ENCODE measurements at places on chromosomes 13 and 19.
A peak's percentile ranks its signal among the peaks of the same experiment; 100 is the strongest.

DNA sequence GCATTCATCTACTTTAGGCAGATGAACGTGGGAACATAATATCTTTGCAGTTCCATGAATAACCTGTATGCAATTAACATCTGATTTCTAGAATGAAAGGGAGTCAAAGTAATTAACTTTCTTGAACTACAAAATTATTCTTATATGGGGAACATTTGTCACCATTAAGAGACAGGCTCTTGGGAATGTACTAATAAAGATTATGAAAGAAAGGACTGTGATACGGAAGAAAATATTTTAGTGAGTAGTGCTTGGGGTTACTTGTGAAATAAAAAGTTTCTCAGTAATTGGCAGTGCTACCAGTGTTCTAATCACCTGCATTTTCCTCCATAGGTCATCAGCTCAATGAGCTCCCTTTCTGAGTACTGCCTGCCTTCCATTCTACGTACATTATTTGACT lies 85.4 kb downstream of the FRY start:
- no peaks in the 10 kb centered on the region for H3K27me3 ChIP-seq
- no peaks in the 10 kb centered on the region for H3K4me1 ChIP-seq
- H3K4me3 ChIP-seq = no peak overlapping the region
- no peaks in the 10 kb centered on the region for H3K36me3 ChIP-seq
- no peak overlapping the region for H3K27ac ChIP-seq

DNA sequence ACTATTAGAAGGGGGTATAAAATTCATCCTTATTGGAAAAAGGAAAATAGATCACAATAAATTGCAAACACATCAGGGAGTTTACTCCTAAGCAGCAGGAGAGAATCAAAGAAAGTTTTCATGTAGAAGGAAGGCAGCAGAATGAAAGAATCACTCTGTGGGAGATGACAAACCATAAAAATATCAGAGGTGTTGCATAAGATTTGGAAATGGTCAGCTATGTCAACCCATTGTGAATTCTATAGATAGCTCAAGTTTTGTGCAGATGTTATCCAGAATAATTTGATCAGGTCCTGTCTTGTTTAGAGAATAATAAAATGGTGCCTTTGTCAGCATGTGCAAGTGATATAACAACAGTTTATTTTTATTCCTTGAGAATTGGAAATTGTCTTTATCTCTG lies 622.4 kb downstream of the DCT start:
- no peaks in the 10 kb centered on the region for H3K4me1 ChIP-seq
- no peak overlapping the region for H3K4me3 ChIP-seq
- no peak overlapping the region for H3K27ac ChIP-seq
- H3K27me3 ChIP-seq = no peaks in the 10 kb centered on the region
- no peaks in the 10 kb centered on the region for H3K36me3 ChIP-seq

DNA sequence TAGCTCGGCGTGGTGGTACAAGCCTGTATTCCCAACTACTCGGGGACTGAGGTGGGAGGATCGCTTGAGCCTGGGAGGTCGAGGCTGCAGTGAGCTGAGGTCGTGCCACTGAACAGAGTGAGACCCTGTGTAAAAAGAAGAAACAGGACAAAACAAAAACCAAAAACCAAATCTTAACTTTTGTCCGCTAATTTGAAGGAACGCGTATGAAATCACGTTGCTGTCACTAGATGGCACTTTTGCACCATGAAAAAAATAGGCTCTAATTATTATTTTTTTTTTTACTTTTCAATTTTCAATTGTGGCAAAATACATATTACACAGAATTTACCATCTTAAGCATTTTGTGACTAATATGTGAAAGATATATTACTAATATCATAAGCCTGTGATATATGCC lies 17.6 kb upstream of the ZNF835 start:
- H3K27me3 ChIP-seq = no peaks in the 10 kb centered on the region
- H3K4me1 ChIP-seq = no peaks in the 10 kb centered on the region
- no peaks in the 10 kb centered on the region for H3K36me3 ChIP-seq

DNA sequence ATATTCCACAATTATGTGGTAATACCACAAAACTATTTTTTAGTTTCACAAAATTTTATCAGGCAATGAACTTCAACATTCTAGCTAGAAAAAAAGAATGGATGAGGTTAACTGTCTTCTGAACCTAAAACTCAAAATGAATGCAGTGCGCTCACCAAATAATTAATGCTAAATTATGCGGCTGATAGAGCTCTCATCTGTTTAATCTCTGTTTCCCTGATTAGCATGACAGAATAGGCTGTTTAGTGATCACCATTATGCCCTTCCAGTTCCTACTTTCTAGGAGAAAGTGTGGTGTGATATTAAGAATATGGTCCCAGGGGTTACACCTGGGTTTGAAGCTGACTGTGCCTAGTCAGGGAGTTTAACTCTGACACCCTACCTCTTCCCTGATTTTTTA lies 42.8 kb upstream of the POSTN start:
- no peak for DNase-seq
- no peaks in the 10 kb centered on the region for H3K36me3 ChIP-seq
- no peaks in the 10 kb centered on the region for H3K27me3 ChIP-seq
- no peaks in the 10 kb centered on the region for H3K4me1 ChIP-seq
- H3K4me3 ChIP-seq = no peak overlapping the region

DNA sequence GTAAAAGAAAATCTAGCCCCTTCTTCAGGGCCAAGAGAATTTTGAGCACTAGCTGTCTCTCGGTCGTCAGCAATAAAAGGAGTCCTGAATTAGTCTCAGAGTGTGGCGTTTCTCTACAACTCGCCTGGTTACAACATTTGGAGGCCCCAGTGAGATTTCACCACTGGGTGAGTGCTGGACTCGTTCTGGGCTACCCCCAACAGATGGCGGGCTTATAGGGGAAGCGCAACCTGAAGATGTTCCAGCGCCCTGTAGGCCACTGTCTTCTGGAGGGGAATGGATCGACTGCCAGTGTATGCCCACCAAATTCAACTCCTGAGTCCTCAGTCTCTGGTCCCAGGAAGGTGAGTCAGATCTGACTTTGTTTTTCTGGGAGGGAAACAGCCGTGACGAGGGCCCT lies 11.7 kb upstream of the ZNF181 start:
- no peaks in the 10 kb centered on the region for H3K4me1 ChIP-seq
- H3K4me3 ChIP-seq = no peak overlapping the region
- H3K36me3 ChIP-seq = no peaks in the 10 kb centered on the region
- no peak for DNase-seq
- no peaks in the 10 kb centered on the region for H3K27me3 ChIP-seq

- no peaks in the 10 kb centered on the region for H3K27me3 ChIP-seq
- DNase-seq = no peak
- peaks cover 39% of the 10 kb centered on the region for H3K36me3 ChIP-seq
- peaks cover 57% of the 10 kb centered on the region for H3K4me1 ChIP-seq
Observed at GRCh38 chr19:14559916-14560775, 11.7 kb downstream of the NDUFB7 start.

- no peak overlapping the region for H3K27ac ChIP-seq
- no peaks in the 10 kb centered on the region for H3K36me3 ChIP-seq
- H3K4me3 ChIP-seq = no peak overlapping the region
- no peaks in the 10 kb centered on the region for H3K27me3 ChIP-seq
- H3K4me1 ChIP-seq = no peaks in the 10 kb centered on the region
Observed at GRCh38 chr13:73781384-73781783, 352.8 kb downstream of the KLF12 start.

GRCh38 chr13:88074794-88075510 lies 403.8 kb downstream of the SLITRK5 start:
- no peak for DNase-seq
- H3K4me1 ChIP-seq = no peaks in the 10 kb centered on the region
- H3K27ac ChIP-seq = no peak overlapping the region
- no peaks in the 10 kb centered on the region for H3K27me3 ChIP-seq

DNA sequence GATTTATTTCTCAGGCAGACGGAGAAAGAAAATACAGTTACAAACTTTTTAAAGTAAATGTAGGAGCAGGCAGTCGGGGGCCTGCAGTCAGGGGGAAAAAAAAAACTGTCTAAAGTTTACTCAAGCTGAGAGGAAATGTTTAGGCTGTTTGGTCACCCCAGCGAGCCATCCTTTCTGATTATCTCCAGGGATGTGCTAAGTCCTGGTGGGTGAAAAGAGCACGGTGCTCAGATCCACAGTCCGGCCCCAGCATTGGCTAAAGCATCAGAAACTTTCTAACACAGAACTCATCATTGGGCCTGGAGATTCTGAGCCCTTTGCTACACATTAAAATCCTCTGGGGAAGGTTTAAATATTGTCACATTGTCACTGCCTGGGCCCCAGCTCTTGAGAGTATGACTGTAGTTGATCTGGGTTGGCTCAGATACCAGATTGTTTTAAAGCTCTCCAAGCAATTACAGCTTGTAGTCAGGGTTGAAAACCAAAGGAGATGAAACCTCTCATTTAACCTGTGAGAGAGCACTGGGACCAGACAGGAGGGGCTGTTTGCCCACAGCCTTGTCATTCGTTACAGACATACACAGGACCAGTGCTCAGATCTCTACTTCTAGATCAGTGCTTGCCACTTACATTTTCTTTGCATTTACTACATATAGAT lies 131.1 kb upstream of the HTR2A start:
- no peak overlapping the region for H3K4me3 ChIP-seq
- H3K27ac ChIP-seq = no peak overlapping the region
- H3K27me3 ChIP-seq = no peaks in the 10 kb centered on the region

GRCh38 chr19:15675560-15675959 lies 2.7 kb downstream of the CYP4F12 start:
- peaks cover 24% of the 10 kb centered on the region for H3K36me3 ChIP-seq
- H3K4me1 ChIP-seq = peaks cover 7% of the 10 kb centered on the region
- no peak overlapping the region for H3K4me3 ChIP-seq
- no peak for DNase-seq

DNA sequence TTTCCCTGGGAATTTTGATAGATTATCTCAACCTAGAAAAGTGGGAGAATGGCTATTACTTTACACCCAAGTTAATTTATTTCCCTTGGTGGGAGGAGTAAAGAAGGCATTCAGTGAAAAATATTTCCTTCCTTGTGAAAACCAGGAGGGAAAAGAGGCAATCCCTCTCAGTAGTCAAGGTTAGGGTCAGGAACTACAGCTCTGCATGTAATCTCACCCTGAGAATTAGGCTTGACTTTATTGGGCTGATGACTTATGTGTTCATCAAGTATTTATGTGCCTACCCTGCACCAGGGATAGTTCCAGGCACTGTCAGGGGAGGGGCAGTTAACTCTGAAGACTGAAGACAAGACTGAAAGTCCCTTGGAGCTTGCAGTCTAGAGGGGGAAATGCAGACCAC lies 281.8 kb downstream of the DLEU7 start:
- no peaks in the 10 kb centered on the region for H3K27me3 ChIP-seq
- H3K4me3 ChIP-seq = no peak overlapping the region
- no peak overlapping the region for H3K27ac ChIP-seq

DNA sequence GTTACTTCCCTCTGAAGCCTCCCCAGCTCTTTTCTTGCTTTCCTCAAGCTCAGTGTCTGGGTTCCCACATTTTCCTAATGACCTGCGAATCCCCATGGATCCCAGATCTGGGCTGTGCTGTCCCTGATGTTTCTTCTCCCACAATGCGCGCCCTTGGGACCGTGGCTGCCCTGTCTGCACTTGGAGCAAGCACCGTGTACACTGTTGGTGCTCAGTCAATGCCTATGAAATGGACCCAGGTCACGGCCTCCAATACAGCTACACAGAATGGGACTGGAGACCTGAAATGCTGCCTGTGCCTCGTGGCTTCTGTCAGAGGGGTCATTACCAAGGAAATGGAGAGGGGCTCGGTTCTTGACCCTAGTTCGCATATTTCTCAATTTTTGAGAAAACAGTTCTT lies 160.1 kb upstream of the SOX1 start:
- H3K4me3 ChIP-seq = no peak overlapping the region
- H3K36me3 ChIP-seq = no peaks in the 10 kb centered on the region
- H3K27ac ChIP-seq = no peak overlapping the region
- no peaks in the 10 kb centered on the region for H3K27me3 ChIP-seq
- no peak for DNase-seq
- H3K4me1 ChIP-seq = no peaks in the 10 kb centered on the region

- no peaks in the 10 kb centered on the region for H3K36me3 ChIP-seq
- H3K27me3 ChIP-seq = no peaks in the 10 kb centered on the region
- H3K4me3 ChIP-seq = no peak overlapping the region
- DNase-seq = no peak
Observed at GRCh38 chr19:447816-448560, 12.8 kb downstream of the SHC2 start.

DNA sequence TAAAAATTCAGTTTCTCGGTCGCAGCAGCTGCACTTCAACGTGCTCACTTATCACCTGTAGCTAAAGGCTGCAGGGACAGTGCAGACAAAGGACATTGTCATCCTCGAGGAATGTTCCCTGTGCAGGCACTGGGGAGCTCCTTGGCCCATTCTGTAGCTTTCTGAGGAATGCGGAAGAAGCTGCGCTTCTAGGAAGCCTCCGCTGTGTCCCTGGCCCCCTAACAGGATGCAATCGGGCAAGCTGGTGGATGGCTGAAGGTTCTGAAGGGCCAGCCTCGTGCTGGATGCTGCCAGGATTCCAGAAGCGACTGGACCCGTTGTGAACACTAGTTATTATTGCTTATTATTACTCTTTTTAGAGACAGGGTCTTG lies 8.1 kb downstream of the ANO8 start:
- H3K27ac ChIP-seq = no peak overlapping the region
- peaks cover 36% of the 10 kb centered on the region for H3K36me3 ChIP-seq
- peaks cover 27% of the 10 kb centered on the region for H3K4me1 ChIP-seq

DNA sequence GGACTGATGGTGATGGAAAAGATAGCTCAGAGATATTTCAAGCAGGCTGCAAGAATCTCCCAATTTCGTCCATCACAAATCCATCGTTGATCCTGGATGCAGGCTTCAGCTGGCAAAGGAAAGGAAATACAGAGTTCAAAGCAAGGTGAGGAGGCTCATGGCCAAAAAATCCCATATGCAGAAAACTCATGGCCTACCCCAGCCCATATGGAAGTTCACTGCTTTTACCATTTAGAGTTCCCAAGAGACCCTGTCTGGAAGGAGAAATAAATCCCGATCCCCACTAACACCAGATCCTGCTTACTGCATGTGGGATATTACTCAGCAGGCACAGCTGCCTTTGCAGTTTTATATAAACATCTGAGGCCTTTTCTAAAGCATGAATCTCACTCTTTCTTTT lies 412.9 kb upstream of the SPRY2 start:
- H3K27ac ChIP-seq = no peak overlapping the region
- H3K36me3 ChIP-seq = no peaks in the 10 kb centered on the region
- no peaks in the 10 kb centered on the region for H3K27me3 ChIP-seq
- H3K4me3 ChIP-seq = no peak overlapping the region
- DNase-seq = no peak

GRCh38 chr13:61728471-61728870 lies 312.8 kb upstream of the PCDH20 start:
- no peak overlapping the region for H3K27ac ChIP-seq
- no peaks in the 10 kb centered on the region for H3K27me3 ChIP-seq
- DNase-seq = no peak
- no peaks in the 10 kb centered on the region for H3K36me3 ChIP-seq
- no peaks in the 10 kb centered on the region for H3K4me1 ChIP-seq
- no peak overlapping the region for H3K4me3 ChIP-seq

- no peak for DNase-seq
- no peak overlapping the region for H3K4me3 ChIP-seq
- H3K4me1 ChIP-seq = no peaks in the 10 kb centered on the region
- no peaks in the 10 kb centered on the region for H3K27me3 ChIP-seq
- H3K27ac ChIP-seq = no peak overlapping the region
Observed at GRCh38 chr13:42350141-42350540, 78.2 kb downstream of the AKAP11 start.

- H3K27me3 ChIP-seq = no peaks in the 10 kb centered on the region
- peaks cover 37% of the 10 kb centered on the region for H3K4me1 ChIP-seq
- DNase-seq = no peak
- no peaks in the 10 kb centered on the region for H3K36me3 ChIP-seq
- H3K27ac ChIP-seq = peak overlapping the region; percentile 90
Observed at GRCh38 chr13:48580896-48581295, 48.0 kb upstream of the RCBTB2 start.

- H3K36me3 ChIP-seq = peaks cover 26% of the 10 kb centered on the region
- DNase-seq = no peak
- H3K27ac ChIP-seq = peak overlapping the region; percentile 100
- no peaks in the 10 kb centered on the region for H3K27me3 ChIP-seq
Observed at GRCh38 chr19:1270213-1270853, 1.2 kb downstream of the CIRBP start.
